Activated CD4-positive, alpha-beta memory T cell treated with anti-CD3 and anti-CD28 coated beads for 36 hours (primary cell): ENCODE measurements at places on chromosomes 16 and 17. TPM values are rescaled to one million over a fixed set of nuclear protein-coding genes. Genes with fewer than 3 reads are reported as not detected.

CYBA gene
- 262 TPM for total RNA-seq

GNAO1 gene
- 1.3 TPM for total RNA-seq

CDH13 gene
- not detected for total RNA-seq

NPIPB13 gene
- 6.5 TPM for total RNA-seq

TBC1D28 gene
- not detected for total RNA-seq

GRCh38 chr17:8696906-8697305 lies 47.7 kb downstream of the CCDC42 start:
- no peak for DNase-seq

DNA sequence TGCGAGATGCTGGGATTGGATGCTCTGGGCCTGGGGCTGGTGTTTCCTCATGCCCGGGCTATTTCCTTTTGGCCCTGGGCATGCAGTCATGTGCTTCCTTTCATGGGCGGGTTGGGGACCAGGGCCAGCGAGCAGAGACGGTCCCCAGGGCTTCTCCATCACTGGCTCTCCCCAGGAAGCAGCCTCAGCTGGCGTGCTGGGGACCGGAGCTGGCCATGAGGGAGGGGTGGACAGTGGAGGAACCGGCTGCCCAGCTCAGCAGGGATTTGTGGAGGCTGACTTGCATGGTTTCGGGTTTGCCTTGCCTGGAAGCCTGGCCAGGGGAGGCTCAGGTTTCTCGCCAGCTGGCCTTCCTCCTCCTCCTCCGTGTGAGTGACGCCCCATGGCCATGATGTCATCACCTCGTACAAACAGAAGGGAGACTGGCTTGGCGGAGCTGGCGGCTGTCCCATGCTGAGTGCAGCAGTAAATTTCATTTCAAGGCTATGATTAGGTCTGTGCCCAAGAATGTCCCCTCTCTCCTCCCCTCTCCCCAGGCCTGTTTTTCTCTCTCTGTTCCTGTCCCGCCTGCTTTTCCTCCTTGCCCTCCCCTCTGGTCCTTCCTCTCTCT lies 8.9 kb upstream of the TIMP2 start:
- no peak for DNase-seq

GRCh38 chr16:12009462-12009861 lies 32.9 kb downstream of the SNX29 start:
- DNase-seq: no peak

GRCh38 chr16:2481676-2482075 lies 6.7 kb downstream of the TBC1D24 start:
- DNase-seq: no peak

DNA sequence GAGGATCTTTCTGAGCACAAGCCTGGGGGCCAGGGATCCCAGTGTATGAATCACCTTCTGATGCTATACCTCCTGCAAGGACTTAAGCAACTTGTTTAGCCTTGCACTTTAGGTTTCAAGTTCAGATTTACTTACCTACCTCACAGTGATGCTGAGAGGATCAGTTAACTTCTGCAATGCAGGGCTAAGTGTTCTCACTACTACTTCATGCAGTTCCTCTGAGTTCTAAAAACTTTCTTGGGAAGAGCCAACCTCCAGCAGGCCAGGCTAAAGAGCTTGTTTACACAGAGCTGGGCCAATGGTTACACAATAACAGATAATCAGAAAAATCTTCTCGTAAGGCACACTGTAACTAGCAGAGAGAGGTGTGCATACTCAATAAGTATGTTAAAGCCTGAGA lies 13.0 kb downstream of the VEZF1 start:
- no peak for DNase-seq

DNA sequence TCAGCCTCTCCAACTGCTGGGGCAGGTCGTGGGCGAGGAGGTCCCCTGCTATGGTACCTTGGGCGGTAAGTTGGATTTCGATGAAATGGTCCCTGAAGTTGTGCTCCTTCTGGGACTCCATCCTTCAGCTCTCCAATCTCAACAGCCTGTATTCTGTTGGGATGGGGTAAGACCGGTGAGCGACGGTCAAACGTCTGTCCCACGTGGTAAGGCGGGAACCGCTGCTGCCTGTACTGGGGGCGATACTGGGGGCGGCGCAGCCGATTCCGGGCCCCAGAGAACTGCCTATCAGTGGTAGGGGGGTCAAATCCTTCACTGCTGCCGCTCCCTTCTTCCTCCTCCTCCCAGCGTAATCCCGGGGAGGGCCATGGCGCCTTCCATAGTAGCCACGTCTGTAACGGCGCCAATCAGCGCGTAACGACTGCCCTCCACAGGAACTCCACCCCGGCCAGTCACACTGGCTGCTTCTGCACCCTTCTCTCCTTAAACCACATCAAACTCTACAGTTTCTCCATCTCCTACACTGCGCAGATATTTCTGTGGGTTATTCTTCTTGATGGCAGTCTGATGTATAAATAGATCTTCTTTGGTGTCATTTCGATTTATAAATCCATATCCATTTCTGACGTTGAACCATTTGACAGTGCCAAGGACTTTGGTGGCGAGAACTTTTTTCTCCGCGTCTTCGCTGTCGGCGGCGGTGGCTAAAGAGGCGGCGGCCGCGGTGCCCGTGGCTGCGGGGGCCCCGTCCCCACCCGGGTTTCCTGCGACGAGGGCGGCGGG lies 41.1 kb downstream of the AHSP start:
- peak; percentile 22 for DNase-seq
